ENCODE measurements at places on chromosomes 7 and 10.

DNA sequence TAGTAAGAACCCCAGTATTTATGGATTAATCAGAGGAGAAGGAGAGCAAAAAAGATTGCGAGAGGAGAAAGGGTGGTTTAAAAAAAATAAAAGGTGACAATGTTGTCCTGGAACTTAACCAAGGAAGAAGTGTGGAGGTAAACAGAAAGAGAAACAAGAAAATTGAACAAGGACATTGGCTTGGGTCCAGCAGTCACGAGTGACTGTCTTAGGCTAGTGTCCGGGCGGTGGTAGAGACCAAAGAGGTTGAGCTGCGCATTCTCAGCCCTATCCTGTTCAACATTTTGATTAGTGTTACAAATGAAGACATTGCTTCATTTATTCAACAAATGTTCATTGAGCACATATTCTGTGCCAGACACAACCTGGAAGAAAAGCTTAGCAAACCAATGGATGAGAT is 329.9 kb downstream of the FGFR2 start:
- DNase-seq = no peak

DNA sequence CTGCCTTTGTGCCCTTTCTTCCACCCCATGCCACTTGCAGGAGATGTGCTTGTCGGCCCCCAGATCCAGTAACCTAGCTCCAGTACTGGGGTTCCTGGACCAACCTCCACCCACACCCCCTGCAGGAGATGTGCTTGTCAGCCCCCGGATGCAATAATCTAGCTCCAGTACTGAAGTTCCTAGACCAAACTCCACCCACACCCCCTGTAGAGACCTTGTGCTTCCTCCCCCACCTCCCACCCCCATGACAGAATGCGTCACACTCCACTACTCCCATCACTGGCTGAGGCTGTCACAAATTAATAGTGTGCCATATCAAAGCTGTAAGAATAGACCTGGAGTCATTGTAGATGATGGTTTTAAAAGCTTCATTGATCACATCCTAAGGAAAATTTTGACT is 185.0 kb downstream of the BICC1 start:
- DNase-seq = no peak

DNA sequence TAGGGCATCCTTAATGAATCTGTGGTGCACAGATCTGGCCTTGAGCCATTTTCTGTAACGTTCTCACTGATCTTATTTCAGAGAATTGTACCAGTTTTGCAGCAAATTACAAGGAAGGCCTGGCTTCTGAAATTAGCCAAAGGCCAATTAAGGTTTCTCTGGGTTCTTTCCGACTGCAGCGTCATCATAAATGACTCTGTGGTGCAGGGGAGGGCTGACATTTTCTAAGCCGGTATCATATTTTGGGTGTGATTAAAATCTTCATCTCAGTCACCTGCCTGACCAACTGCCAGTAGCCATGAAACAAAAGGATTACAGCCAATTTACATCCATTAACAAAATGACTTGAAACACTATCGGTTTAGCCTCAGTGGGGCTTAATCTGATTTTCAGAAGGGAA is 363.7 kb downstream of the ADRA2A start:
- DNase-seq = no peak

DNA sequence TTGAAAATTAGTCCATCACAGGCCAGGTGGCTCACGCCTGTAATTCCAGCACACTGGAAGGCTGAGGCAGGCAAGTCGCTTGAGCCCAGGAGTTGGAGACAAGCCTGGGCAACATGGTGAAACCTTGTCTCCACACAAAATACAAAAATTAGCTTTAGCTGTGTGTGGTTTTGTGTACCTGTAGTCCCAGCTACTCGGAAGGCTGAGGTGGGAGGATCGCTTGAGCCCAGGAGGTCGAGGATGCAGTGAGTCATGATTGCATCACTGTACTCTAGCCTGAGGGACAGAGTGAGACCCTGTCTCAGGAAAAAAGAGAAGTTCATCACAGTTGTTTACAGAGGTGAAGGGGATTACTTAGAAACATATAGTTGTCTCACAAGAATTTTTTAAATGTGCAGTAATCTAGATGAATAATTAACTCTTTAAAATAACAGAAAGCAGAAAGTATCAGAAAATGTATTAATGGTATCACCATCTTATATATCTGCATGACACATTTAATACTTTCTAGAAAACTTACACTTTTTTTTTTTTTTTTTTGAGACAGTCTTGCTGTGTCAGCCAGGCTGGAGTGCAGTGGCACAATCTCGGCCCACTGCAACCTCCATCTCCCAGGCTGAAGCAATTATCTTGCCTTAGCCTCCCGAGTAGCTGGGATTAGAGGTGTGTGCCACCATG is 8.9 kb downstream of the LCOR start:
- peak; percentile 28 for DNase-seq

DNA sequence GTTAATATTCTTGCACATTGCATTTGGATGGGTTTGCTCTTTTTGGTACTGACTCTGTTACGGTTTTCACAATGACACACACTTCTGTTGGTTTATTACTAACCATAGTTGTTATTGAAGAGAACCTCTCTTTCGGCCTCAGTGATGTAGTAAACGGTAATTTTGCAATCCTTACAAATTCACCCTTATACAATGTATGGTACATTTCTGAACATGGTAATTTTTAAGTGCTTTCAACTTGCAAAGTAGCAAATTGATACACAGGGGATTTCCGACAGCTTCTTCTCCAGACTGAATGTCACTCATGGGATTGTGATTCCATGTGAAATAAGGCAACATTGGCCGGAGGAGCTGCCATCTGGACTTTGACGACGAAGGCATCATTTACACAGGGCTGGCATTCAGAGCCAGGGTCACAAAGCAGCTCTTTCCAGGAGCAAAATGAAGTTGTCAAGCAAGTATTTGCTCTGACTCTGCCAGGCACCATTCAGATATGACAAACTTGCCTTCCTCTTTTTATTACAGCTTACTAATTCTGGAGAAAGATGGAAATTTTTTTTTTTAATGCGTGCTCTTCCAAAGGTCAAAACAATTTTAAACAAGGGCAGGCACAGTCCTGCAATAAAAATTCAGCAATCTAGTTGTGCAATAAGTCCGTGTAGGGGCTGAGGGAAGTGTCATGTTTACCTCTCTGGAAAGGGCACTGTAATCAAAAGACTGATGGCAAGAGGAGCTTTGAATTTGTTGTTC is 711.5 kb upstream of the C7orf33 start:
- DNase-seq = no peak

GRCh38 chr10:69045441-69046300 is 42.2 kb upstream of the SRGN start:
- DNase-seq = peak; percentile 37

DNA sequence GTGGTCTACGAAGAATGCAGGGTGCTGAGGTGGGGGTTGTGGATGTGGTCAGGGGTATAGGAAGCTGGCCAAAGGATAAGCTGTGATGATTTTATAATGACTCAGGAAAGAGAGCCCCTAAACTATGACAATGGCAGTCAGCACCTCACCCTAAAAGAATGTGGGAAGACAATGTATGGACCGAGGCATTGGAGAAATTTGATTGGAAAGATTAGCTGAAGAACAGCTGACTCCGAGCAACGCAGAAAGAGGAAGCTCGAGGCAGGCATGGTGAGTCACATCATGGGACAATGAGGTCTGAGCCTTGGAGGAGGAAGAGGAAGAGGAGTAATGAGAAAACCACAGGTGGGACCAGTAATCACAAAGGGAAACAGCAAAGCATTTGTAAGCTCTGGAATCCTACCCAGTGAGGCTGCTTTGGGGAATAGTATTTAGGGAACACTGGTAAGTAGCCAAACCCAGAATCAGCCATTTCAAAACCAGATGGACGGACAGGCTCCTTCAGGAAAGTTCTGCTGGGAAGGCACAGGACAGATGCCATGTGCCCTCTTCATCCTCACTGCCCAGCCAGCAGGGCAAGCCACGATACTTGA is 295.4 kb downstream of the PRPF18 start:
- DNase-seq = no peak

- DNase-seq = no peak
These were observed 24.2 kb upstream of the PRKAG2 start for GRCh38 chr7:151900986-151901621.

DNA sequence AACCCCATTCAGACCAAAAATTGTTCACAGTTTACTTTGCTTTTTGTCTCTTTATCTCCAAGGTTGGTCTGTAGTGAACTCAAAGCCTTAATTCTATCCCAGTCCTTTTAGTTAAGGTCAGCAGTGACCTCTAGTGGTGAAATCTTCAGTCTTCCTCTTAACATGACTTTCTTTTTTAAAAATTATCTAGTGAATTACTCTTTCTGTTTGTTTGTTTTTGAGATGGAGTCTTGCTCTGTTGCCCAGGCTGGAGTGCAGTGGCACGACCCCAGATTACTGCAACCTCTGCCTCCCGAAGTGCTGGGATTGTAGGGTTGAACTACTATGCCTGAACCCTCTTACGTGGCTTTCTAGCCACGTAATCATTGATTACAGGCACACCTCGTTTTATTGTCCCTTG is 25.0 kb downstream of the ZNF487 start:
- DNase-seq = no peak
